Left hindlimb (tissue), 1 donor: ENCODE measurements at places on chromosomes 2 and 18.

GRCh38 chr2:161414042-161415033 is 1.8 kb upstream of the TBR1 start:
- DNase-seq, result peak; percentile 61

DNA sequence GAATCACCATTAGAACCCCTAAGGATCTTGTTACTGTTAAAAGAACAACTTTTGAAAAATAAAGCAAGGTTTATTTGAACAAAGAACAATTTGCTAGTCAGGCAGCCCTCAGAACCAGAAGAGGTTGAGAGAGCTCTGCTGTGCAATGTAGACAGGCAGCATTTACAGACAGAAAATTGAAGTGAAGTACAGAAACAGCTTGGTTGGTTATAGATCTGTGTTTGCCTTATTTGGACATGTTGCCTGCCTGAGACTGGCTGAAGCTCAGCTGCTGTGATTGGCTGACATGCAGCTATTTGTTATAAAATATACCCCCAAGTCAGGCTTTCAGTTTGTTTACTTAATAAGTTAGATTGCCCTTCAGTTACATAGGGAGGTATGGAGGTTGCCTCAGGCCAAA is 12.5 kb downstream of the MSTN start:
- no peak for DNase-seq

GRCh38 chr2:223465793-223466192 is 136.4 kb downstream of the SCG2 start:
- no peak for DNase-seq

GRCh38 chr2:195769975-195770374 is 112.9 kb downstream of the SLC39A10 start:
- DNase-seq, result no peak

DNA sequence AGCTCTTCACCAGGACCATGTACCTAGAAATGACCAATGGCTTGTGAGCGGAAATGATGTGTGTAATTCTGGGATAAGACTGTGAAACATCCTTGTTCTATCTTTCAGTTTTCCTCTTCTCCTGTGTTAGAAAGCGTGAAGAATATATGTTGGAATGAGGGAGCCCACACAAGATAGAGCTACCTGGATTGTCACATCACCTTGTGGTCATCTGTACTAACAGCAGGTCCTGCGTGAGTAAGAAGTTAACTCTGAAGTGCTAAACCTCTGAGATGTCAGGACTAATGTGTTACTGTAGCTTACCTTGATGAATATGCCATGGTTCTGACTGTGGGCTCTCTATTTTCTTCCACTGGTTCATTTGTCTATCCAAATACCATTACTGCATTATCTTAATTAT is 75.6 kb downstream of the FASTKD2 start:
- no peak for DNase-seq

GRCh38 chr18:47809420-47809819 is 121.0 kb downstream of the SMAD2 start:
- no peak for DNase-seq

GRCh38 chr2:119004602-119005001 is 62.6 kb downstream of the MARCO start:
- DNase-seq, result no peak

GRCh38 chr2:75162259-75162658 is 37.1 kb downstream of the TACR1 start:
- DNase-seq, result no peak

DNA sequence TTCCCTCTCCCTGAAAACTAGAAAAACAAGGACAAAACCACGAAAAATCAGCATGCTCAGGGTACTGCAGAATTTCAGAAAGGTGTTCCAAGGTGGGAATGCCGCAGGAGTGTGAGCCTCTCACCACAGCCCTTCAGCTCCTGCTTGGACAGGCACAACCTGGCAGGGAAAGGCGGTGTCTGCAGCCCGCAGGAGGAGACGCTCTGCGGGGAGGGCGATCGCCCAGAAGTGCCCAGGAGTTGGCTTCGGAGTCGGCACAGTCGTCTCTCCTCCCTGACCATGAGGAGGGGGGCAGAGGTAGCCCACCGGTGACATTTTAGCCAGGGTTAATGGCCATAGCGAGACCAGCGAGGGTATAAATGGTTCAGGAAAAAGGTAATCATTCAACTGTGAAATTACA is 57.2 kb downstream of the TMEM18 start:
- no peak for DNase-seq
